DMS153 (cell line): ENCODE measurements at places on chromosomes 7 and 10.

- DNase-seq: no peak
Measured at GRCh38 chr7:44539669-44540506, 1.2 kb downstream of the NPC1L1 start.

GRCh38 chr10:119416855-119417254, 125.7 kb downstream of the RGS10 start:
- no peak for DNase-seq

DNA sequence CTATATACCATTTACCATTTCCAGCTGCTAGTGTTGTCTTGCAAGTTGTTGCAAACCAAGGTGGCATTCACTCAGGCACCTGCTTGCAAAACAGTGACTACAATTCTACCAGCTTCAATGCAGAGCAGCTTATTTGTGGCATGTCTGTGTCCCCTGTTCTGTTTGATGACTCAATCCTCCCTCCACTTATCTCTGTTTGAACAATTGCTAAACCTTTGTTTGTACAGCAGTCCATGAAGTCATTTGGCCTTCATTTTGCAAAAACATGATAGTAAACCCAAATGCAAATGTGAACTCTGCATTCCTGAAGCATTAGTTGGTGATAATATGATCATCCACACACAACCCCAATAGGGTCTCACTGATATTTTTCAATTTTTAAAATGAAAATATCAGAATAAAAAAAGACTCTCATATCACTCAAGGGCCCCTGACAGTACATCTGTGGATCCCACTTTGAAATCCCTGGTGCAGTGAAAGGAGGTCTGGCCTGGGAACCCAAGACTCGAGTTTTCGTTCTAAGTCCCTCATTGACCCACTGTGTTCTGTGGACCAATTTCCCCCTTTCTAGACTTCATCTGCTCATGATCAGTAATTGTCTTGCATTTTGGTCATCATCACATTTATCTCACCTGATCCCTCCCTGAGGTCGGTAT, 425.4 kb downstream of the RPS24 start:
- peak; percentile 96 for DNase-seq

DNA sequence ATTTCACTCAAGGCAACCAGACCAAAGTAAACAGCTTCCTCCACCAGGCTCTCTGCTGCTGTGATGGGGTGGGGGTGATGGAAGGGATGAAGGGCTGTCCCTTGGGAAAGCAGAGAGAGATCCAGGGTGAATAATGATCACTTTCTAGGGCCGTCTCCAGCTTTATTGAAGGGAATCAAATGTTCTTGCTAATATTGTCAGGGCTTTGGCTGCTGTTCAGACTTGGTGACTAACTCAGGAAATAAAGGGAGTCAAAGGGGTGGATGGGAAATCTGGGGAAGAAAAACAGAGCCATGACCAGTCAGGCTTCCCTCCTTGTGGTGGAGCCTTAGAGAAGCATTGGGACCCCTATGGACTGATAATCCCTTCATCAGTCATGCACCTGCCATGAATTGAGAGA, 196.2 kb upstream of the AGK start:
- DNase-seq: no peak

DNA sequence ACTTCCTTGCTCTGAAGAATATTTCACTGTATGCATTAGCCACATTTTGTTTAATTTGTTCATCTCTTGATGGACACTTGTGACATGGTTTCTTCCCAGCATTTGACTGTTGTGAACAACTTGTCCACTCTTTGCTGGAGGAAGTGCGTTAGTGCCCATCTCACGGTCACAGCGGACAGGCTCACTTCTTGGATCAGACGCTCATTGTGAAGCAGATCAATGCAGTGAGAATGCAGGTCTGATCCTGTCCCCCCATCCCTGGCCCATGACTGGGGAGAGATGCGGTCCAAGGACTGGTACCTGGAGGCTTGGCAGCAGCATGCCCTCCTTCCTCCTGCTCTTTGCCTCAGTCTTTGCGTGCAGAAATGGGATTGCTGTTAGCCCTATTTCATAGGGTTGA, 41.5 kb downstream of the DOCK1 start:
- no peak for DNase-seq

DNA sequence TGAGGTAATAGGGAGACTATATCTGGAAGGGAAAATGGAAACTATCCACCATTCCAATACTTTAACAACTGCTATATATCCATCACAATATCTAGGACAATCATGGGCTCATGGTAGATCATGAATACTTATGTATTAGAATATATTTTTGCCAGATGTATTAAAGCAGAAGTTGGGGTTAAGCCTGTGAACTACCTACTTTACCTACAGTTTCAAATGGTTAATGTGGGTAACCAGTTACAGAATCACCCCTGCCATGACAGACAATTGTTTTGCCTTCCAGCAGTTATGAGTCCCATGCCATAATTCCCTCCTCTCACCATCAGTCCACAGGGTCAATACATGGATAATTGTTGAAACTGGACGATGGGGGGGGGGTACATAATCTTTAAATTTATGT, 29.9 kb upstream of the RAPGEF5 start:
- no peak for DNase-seq

GRCh38 chr10:121865554-121865953, 62.3 kb downstream of the ATE1 start:
- no peak for DNase-seq

- DNase-seq: no peak
Measured at GRCh38 chr7:42151309-42151708, 85.7 kb downstream of the GLI3 start.

- DNase-seq: no peak
Measured at GRCh38 chr7:70529436-70529835, 602.5 kb upstream of the GALNT17 start.

- no peak for DNase-seq
Measured at GRCh38 chr7:92366730-92367129, 80.6 kb upstream of the GATAD1 start.

GRCh38 chr7:76358011-76358480, 745 bp downstream of the YWHAG start:
- no peak for DNase-seq

- DNase-seq: no peak
Measured at GRCh38 chr10:100631192-100631591, 95.4 kb downstream of the HIF1AN start.

- no peak for DNase-seq
Measured at GRCh38 chr7:159127691-159128642, 16.7 kb downstream of the VIPR2 start.

- DNase-seq: no peak
Measured at GRCh38 chr7:303425-303824, 13.5 kb downstream of the FOXL3 start.

DNA sequence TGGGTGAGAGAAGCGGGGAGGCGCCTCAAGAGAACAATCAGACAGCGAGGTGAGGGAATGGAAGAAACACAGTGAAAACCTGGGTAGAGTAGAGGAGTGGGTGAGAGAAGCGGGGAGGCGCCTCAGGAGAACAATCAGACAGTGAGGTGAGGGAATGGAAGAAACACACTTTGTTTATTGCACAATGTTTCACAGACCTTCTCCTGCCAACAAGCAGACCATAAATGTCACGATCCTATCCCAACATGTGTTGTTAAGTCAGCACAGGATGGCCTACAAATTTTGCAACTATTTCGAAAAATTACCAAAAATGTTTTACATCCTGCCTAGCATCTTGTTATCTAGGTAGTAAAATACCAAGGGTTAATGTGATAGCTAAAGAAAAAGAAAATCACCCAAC, 115.3 kb downstream of the JAZF1 start:
- no peak for DNase-seq

DNA sequence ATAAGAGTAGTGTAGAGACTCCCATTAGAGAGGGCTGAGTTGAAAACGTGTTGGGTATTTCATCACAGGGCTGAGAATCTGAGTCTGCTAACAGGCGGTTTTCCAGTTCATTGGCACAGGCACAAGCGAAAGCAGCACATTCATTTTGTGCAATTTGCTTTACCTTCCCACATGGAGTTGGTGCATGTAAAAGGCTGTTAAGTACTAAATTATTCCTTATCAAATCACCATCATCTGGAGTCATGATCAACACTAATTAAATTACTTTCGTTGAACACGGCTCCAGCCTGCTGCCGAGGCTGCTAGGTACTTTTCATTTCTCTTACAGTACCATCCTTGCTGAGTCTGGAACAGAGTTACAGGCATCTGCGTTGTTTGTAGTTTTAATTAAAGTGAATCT, 43.8 kb downstream of the ETV1 start:
- DNase-seq: no peak

GRCh38 chr7:151710646-151711434, 166.1 kb downstream of the PRKAG2 start:
- no peak for DNase-seq

GRCh38 chr7:9453521-9453920, 1020.1 kb downstream of the NXPH1 start:
- no peak for DNase-seq

GRCh38 chr10:119483001-119483400, 59.5 kb downstream of the RGS10 start:
- no peak for DNase-seq

DNA sequence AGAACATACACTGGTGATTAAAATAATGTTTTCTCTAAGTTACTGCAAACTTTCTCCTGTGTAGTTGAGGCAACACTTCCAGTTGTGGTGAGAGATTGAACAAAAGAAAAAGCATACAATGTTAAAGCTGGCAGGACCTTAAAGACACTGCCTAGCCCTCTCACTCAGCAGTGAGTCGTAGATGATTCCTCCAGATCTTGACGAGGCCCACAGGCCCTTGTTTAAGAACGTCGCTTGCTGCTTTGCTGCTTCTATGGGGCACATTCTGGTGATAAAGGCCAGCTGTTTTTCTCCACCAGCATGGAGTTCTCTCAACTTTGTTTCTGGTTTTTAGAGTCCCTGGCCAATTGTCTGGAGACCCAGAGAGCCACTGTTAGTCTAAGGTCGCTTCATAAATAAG, 2.8 kb upstream of the DENND11 start:
- DNase-seq: no peak

- DNase-seq: no peak
Measured at GRCh38 chr7:100951172-100951571, 1.8 kb downstream of the MUC3A start.

DNA sequence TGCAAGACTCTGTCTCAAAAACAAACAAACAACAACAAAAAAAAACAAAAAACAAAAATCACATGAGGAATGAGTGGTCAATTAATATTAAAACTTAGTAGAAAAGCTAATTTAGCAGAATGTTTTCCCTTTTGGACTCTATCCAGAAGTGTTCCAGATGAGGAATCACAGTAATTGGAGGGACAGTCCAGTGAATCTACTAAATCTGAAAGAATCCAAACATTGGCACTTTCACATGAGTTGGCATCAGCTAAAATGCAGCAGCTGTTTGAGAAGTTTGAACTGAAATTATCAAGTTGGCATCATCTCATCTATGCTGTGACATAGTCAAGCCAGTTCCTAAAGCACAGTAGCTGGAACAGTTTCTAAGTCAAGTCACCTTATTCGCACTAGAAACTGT, 367.8 kb downstream of the PPP1R3A start:
- DNase-seq: no peak

DNA sequence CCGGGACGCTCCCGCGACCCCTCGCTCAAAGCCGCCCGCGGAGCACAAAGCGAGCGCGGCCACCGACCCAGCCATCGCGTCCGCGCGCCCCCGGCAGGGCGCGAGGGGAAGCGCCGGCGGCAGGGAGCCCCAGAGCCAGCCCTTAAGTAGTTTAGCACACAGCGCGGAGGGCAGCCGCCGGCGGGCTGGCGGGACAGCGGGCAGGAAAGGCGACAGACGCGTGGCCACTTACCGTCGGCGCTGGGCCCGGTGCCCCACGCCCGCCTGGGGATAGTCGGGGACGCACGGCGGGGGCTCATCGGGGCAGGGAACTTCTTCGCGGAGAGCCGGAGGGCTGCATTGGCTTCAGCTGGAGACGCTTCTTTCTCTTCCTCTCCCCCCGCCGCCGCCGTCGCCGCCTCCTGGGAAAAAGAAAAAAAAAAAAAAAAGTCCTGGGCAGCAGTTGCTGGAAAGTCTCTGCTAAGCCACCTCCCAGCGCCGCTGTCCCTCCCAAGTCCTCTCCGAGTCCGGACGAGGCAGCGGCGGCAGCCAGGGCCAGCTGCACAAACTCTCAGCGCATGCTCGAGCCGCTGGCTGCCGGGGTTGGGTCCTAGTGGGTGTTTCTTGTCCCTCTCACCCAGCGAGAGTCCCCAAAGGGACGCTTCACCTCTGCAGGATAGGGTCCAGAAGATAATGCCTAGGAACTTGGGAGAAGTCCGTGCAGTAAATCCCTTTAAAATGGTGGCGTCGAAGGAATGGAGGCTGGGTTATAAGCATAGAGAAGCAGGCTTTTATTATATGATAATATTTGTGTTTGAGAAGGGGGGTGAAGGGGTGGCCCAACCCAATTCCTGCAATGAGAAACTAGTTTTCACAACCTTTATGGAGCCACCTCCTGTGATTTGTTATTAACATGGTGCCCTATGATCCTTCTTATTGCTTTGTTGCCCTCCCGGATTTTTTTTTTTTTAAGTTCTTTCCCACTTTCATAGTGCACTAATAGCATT, at the start of gene TSPAN12:
Gene TSPAN12, minus strand, starts transcription at position 557 of the 986 bp plus-strand sequence. CDS start 1,381 bp downstream, outside the sequence.
- peak; percentile 60 for DNase-seq

DNA sequence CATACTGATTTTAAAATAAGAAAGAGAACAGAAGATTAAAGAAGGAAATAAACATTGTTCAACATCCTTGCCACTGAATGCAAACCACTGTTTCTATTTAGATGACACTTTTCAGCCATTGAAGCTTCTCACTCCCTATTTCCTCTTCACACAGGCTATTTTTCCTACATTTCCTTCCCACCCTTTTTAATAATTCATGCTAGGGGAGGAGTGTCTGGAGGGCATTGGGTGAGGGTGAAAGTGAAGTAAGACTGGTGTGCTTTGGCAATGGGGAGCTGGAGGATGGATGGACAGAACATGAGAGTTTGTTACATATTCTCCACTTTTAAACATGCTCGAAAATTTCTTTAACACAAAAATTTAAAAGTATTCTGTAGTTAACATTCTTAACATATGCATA, 168.8 kb upstream of the GLI3 start:
- no peak for DNase-seq

DNA sequence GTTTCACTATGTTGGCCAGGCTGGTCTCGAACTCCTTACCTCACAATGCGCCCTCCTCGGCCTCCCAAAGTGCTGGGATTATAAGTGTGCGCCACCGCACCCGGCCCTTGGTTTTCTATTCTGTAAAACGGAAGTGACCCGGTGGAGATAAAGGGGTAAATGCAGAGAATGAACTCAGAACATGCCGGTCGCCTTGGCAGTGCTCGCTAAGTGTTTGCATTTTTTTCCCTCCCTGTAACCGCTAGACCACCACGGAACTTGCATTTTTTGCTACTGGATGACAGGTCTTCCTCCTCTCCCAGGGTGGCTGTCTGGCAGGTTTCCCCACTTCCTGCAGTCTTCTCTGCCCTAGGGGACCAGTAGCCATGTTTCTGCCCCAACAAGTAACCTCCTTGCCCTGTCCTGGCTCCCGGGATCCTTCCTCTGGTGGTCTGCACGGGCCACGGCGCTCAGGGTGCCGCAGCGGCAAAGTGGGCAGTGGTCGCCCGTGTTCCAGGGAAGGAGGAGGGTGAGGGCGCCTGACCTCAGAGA, 18.8 kb upstream of the GNA12 start:
- DNase-seq: no peak

GRCh38 chr7:94045581-94045980, 41.4 kb upstream of the BET1 start:
- no peak for DNase-seq

GRCh38 chr10:12455766-12456165, 106.4 kb downstream of the CAMK1D start:
- DNase-seq: no peak

- no peak for DNase-seq
Measured at GRCh38 chr7:76282344-76283253, 19.9 kb upstream of the HSPB1 start.

- DNase-seq: no peak
Measured at GRCh38 chr10:122099562-122099961, 110.6 kb downstream of the TACC2 start.
